ENCODE measurements at places on chromosomes 1 and 21. TPM values are rescaled to one million over a fixed set of nuclear protein-coding genes. Genes with fewer than 3 reads are reported as not detected.

DNA sequence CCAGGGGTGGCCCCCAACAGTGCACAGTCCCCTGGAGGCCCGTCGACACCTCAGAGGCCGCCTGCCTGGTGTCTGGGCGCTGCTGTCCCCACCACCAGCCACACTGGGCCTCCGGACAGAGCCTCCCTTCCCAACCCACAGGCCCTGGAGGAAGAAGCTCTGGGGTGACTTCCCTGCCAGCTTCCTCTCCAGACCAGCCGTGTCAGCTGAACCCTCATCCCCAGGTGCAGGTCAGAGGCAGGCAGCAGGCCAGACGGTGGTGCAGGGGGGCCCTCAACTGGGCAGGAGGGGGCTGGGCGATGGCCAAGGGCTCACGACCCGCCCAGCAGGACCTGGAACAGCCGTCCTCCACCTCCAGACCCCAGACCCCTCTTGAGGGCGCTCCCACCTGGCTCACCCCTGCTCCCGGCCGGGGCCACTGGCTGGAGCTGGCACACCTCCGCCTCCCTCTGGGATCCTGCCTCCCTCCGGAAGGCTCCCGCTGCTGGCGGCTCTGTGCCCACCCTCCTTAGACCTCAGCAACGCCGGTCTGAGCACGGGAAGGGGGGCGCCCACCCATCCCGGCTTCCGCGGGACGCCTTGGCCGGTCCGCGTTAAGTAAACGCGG, 520 bp downstream of the TNFRSF18 start:
- peak; percentile 32 for DNase-seq

DNA sequence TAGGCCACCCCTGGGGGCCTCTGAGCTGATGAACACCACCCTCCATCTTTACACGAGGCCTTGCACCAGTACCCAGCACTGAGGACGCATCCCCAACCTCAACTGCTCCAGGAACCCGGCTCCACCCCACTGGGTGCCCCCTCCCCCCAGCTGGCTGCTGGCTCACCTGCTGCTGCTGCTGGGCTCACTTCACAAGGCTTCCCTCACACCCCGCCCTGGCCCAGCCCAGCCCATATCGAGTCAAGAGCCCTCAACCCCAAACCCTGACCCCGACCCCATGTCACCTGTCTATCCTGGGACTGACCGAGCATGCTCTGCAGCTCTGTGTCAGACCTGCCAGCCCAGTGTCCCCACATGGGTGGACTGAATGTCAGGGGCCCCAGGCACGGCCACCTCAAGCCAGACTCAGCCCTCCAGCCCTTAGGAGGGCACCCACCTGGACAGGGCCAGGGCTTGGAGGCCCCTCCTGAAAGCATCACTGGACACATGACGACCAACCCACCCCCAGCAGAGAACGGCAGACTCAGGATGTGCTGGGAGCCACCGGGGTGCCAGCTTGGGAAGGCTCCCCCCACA, 21.4 kb downstream of the WNT9A start:
- DNase-seq, result no peak

GRCh38 chr1:116163533-116163932, 52.3 kb downstream of the MAB21L3 start:
- DNase-seq, result no peak

- DNase-seq, result no peak
Observed at GRCh38 chr1:64042331-64043100, 160.9 kb upstream of the UBE2U start.

DNA sequence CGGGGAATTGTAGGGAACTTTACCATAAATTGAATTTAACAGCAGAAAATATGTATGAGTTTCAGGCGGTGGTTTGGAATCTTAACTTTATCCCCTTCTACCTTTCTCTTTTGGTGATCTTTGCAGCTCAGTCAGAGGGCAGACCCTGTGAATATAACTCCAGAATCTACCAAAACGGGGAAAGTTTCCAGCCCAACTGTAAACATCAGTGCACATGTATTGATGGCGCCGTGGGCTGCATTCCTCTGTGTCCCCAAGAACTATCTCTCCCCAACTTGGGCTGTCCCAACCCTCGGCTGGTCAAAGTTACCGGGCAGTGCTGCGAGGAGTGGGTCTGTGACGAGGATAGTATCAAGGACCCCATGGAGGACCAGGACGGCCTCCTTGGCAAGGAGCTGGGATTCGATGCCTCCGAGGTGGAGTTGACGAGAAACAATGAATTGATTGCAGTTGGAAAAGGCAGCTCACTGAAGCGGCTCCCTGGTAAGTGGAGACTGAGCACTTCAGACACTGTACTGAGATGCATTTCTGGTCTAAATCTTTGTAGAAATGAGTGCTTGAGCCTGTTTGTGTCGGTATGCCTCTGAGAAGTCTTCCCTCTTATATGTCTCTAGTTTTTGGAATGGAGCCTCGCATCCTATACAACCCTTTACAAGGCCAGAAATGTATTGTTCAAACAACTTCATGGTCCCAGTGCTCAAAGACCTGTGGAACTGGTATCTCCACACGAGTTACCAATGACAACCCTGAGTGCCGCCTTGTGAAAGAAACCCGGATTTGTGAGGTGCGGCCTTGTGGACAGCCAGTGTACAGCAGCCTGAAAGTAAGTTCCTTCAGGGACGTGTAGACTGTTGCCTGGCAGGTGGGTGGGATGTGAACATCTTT, 1.5 kb downstream of the CCN1 start:
- peak; percentile 25 for DNase-seq

GRCh38 chr1:50566405-50566804, 143.2 kb upstream of the DMRTA2 start:
- DNase-seq, result no peak

DNA sequence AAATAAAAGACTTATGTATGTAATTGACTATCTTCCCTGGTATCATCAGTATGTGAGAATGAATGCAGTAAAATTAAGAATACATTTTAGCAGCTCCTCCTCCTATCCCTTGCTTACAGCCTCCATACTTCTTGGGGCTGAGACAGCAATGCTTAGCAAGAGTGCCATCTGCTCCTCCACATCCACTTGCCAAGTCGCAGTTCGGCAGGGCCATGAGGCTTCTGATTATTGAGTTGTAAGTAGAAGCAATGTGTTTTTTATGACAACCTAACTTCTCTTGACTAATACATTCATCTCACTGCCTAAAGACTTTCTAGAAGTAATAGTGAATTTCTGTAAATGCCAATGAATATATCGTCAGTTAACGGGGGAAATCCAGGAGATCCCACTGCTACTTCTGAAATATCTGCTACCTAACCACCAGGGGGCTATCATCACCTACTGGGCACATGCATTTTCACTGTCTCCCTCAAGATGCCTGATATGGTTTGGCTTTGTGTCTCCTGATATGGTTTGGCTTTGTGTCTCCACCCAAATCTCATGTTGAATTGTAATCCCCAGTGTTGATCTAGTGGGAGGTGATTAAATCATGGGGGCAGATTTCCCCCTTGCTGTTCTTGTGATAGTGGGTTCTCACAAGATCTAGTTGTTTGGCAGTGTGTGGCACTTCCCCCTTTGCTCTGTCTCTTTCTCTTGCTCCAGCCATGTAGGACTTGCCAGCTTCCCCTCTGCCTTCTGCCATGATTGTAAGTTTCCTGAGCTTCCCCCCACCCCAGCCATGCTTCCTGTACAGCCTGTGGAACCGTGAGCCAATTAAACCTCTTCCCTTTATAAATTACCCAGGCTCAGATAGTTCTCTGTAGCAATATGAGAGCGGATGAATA, 59.6 kb downstream of the EXTL2 start:
- DNase-seq, result no peak

GRCh38 chr1:49630156-49630555, 393.6 kb downstream of the AGBL4 start:
- DNase-seq, result no peak

STYXL2 gene
- total RNA-seq, result not detected

EDN2 gene
- total RNA-seq, result 15.7 TPM

GPR52 gene
- not detected for total RNA-seq

PTPRU gene
- 6.5 TPM for total RNA-seq

Data from transverse colon (tissue), 4 donors.